ENCODE measurements at places on chromosomes 6 and 20.
A peak's percentile ranks its signal among the peaks of the same experiment; 100 is the strongest.

DNA sequence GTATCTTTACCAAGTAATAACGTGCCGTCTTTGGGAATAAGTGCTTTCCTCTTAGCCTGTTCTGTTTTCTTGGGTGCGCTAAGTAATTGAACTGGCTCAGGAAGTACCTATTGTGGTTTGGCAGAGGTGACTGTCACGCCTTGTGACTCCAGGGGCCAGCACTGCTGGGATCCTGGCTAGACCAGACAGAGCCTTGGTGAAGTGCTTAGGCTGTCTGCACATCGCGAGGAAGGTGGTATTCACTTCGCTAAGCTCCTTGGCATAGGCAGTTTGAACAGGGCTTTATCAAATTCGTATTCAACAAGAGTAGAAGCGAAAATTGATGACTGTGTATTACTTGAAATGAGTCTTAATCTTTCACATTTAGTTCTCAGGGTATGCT, 17.6 kb downstream of the PRDM1 start:
- no peak for DNase-seq

GRCh38 chr6:148471624-148472159, 129.1 kb downstream of the SASH1 start:
- DNase-seq, result peak; percentile 47

GRCh38 chr20:39523405-39523804, 561.3 kb downstream of the DHX35 start:
- no peak for DNase-seq

- no peak for DNase-seq
Measured at GRCh38 chr20:50777373-50777772, 17.5 kb upstream of the BCAS4 start.

- no peak for DNase-seq
Measured at GRCh38 chr20:37229357-37229756, 32.3 kb downstream of the GHRH start.
